Activated B cell treated with CpG ODN at 0.5 μM for 24 hours (primary cell): ENCODE measurements at places on chromosomes 5 and 9. TPM values are rescaled to one million over a fixed set of nuclear protein-coding genes. Genes with fewer than 3 reads are reported as not detected.
A peak's percentile ranks its signal among the peaks of the same experiment; 100 is the strongest.

- peak; percentile 52 for DNase-seq
- peak overlapping the region; percentile 38 for H3K4me3 ChIP-seq
These were observed 151.1 kb upstream of the APC start for GRCh38 chr5:112586596-112587062.

Gene KIF20A
- total RNA-seq, result 0.40 and 0.44 TPM in 2 replicates

DNA sequence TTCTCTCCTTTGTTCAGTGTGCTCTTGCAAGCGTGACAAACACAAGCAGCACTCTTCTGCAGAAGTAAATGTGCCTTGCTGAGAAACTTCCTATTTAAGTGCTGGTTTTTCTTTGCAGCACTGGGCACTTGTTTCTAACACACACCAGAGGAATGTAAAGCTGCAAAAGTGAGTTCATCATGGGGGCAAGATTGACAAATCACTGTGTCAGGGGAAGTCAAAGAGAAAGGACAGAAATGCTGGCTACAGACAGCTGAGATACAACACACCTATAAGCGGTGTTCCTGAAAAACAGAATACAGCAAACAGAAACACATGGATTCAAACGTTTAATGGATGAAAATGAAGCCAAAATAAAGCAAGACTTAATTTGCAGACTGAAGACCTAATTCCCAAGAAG is 19.6 kb downstream of the ROR2 start:
- no peaks in the 10 kb centered on the region for H3K4me1 ChIP-seq
- H3K27me3 ChIP-seq, result peaks cover 2% of the 10 kb centered on the region
- H3K27ac ChIP-seq, result no peak overlapping the region
- no peaks in the 10 kb centered on the region for H3K36me3 ChIP-seq
- DNase-seq, result no peak
- no peak overlapping the region for H3K4me3 ChIP-seq

- peaks cover 3% of the 10 kb centered on the region for H3K27me3 ChIP-seq
- no peak for DNase-seq
- no peak overlapping the region for H3K4me3 ChIP-seq
- H3K4me1 ChIP-seq, result peaks cover 8% of the 10 kb centered on the region
- H3K27ac ChIP-seq, result no peak overlapping the region
These were observed 111.6 kb upstream of the IQGAP2 start for GRCh38 chr5:76291305-76292077.

GRCh38 chr9:3277200-3277599 is 248.6 kb downstream of the RFX3 start:
- no peak for DNase-seq
- peaks cover 47% of the 10 kb centered on the region for H3K36me3 ChIP-seq
- no peaks in the 10 kb centered on the region for H3K27me3 ChIP-seq
- H3K4me1 ChIP-seq, result peaks cover 4% of the 10 kb centered on the region
- no peak overlapping the region for H3K27ac ChIP-seq

- DNase-seq, result no peak
- no peak overlapping the region for H3K4me3 ChIP-seq
- H3K4me1 ChIP-seq, result no peaks in the 10 kb centered on the region
- no peaks in the 10 kb centered on the region for H3K36me3 ChIP-seq
- no peak overlapping the region for H3K27ac ChIP-seq
- H3K27me3 ChIP-seq, result no peaks in the 10 kb centered on the region
These were observed 940.2 kb downstream of the EFNA5 start for GRCh38 chr5:106730506-106730905.

DNA sequence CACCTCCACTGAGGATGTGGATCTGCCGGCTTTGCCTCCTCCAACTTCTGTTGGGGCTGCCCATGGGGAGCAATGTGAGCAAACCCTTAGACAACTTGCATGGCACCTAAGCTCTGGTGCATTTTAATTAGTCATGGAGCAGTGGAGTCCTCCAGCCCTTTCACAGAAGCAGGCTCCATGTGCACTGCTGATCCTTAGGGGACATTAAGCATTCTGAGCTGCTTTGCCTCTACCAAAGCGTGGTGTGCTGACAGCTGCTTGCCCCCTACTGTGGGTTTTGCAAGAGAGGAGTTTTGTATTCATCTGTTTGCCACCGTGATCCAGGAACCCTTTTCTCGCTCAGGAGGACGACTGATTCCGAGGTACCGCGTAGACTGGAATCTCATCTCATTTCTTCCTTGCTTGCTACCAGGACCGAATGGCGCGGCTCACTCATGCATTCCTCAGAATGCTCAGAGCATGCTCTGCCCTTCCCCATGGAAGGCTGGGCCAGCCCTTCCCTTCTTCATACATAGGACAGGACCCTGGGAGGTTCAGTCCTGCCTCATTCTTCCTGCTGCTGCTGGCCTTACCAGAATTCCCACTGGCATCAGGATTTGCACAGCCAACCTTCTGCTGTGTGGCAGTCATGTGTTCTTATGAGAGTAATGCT is 432.5 kb downstream of the GADD45G start:
- no peaks in the 10 kb centered on the region for H3K4me1 ChIP-seq
- no peak overlapping the region for H3K4me3 ChIP-seq
- H3K27ac ChIP-seq, result no peak overlapping the region
- DNase-seq, result no peak

DNA sequence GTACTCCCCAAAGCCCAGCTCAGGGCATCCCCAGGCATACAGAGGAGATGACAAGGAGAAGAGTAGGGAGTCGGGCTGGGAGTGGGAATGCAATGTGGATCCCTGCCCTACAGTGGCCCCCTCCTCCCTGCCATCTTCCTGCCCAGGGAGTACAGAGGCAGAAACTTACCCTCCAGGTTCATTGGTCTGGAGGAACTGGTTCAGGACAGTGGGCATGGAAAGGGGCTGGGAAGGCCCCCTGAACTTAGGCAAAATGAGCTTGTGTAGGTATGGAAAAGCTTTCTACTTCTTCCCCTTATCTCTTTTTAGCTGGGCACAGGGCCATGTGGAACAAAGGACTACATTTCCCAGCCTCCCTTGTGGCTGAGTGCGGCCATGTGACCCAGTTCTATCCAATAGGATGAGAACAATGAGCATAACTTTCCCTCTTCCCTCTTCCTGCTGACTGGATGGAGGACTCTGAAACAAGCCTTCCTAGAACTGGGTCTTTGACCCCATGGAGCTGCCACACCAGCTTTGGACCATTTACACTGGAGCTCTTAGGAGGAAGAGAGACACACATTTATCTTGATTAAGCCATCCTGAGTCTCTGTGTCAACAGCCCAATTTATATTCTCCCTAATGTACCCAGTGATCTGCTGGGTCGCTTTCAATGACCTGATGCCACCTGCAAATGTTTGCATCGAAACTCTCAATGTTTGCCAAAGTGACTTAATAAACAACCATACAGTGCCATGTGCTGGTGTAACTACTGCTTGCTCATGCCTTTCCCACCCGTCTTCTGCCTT is 25.0 kb upstream of the HMCN2 start:
- peak overlapping the region; percentile 92 for H3K27ac ChIP-seq
- H3K27me3 ChIP-seq, result peaks cover 6% of the 10 kb centered on the region
- H3K4me3 ChIP-seq, result peak overlapping the region; percentile 80
- H3K4me1 ChIP-seq, result peaks cover 36% of the 10 kb centered on the region

Gene NNT
- total RNA-seq, result 59.0 and 63.0 TPM in 2 replicates

DNA sequence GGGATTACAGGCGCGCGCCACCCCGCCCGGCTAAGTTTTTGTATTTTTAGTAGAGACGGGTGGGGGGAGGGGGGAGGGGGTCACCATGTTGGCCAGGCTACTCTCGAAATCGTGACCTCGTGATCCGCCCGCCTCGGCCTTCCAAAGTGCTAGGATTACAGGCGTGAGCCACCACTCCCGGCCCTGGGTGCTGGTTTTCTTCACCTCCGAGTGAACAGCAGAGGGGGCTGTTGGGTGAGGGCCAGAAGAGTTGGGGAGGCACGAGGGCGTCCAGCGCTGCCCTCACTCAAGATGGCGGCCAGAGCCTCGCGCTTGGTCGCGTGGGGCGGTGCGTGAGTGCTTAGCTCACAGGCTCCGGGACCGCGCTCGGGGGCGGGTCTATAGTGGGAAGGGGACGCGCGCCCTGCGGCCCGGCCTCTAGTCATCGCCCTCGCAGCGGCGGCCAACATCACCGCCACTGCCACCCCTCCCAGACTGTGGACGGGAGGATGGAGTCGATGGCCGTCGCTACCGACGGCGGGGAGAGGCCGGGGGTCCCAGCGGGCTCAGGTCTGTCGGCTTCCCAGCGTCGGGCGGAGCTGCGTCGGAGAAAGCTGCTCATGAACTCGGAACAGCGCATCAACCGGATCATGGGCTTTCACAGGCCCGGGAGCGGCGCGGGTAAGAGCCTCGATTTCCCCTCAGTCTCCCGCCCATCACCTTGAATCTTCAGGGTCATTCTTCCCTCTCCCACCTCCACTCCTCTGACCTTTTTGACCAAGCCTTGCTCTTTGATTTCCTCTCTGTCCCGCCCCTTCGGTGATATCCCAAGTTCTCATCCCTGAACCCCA is at the start of gene CAMLG:
CAMLG (plus strand) TSS at position 416 of the 830 bp plus-strand sequence; CDS start at position 489, 73 bp downstream.
- H3K36me3 ChIP-seq, result peaks cover 13% of the 10 kb centered on the region
- peak within 1 kb of the TSS; percentile 93 for H3K27ac ChIP-seq
- peaks cover 33% of the 10 kb centered on the region for H3K4me1 ChIP-seq
- H3K4me3 ChIP-seq, result peak within 1 kb of the TSS; percentile 86
- DNase-seq, result peak; percentile 94

- H3K4me1 ChIP-seq, result no peaks in the 10 kb centered on the region
- no peak overlapping the region for H3K4me3 ChIP-seq
- DNase-seq, result no peak
- H3K27me3 ChIP-seq, result peaks cover 55% of the 10 kb centered on the region
These were observed 74.7 kb upstream of the UNC5A start for GRCh38 chr5:176735383-176736265.

GRCh38 chr9:75754080-75754479 is 136.4 kb upstream of the PCSK5 start:
- no peaks in the 10 kb centered on the region for H3K4me1 ChIP-seq
- DNase-seq, result no peak
- H3K36me3 ChIP-seq, result no peaks in the 10 kb centered on the region
- no peak overlapping the region for H3K4me3 ChIP-seq

Gene SLC34A1
- total RNA-seq, result not detected in 2 replicates

DNA sequence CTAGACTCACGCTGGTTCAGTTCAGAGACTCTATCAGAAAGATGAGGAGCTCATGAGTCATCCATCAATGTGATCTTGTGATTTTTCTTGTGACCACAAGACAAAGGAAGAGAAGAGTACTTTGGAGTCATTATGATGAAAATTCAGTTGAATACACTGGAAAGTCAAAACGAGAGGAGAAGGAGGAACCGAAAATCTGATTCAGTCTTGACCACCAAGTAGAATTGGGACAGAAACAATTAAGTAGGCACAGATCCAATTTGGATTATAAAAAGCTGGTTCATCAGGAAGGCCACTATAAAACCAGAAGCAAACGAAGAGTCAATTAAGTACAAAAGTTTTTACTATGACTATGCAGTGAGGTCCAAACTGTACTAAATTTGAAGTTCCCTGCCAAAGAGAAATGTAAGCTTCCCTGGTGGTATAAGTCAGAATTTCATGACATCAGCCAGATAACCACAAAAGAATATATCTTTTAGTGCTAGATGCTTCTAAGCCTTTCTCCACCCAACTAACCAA is 90.9 kb downstream of the THBS4 start:
- H3K27me3 ChIP-seq, result no peaks in the 10 kb centered on the region
- H3K27ac ChIP-seq, result peak overlapping the region; percentile 82
- DNase-seq, result no peak
- peaks cover 30% of the 10 kb centered on the region for H3K4me1 ChIP-seq
- H3K4me3 ChIP-seq, result peak overlapping the region; percentile 64

Gene MYOT
- not detected in 2 replicates for total RNA-seq

Gene DAB2IP
- 0.75 and 0.78 TPM in 2 replicates for total RNA-seq

Gene TYRP1
- not detected in 2 replicates for total RNA-seq

Gene RASGRF2
- 0.22 and 0.64 TPM in 2 replicates for total RNA-seq

DNA sequence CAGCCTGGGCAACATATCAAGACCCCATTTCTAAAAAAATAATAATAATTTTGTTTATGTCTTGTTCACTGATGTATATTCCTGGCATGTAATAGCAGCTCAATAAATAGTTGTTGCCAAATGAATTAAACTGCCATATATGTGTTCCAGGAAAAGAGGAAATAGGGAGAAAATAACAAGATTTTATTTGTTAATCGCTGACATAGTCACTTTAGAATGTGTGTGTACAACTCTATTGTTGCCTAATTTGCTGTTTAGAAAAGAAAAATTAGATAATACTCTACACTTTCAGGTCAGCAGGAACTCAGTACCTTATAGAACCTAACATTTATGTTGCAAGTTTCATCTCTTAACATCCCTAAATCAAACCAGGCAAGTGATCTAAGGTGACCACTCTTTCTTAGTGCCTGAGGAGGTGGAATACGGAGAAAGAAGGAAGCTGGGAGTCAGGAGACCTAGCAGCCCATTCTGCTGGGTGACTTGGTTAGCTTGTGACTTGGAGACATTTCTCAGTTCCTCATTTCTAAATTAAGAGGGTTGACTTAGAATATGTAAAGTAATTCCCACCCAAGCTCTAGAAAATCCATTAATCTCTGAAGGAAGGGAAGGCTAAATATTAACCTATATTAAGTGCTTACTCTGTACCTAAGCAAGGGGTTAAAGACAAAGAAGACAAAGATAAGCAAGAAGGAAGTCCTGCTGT is 110.3 kb upstream of the IQGAP2 start:
- no peak for DNase-seq
- peaks cover 3% of the 10 kb centered on the region for H3K27me3 ChIP-seq
- no peak overlapping the region for H3K4me3 ChIP-seq
- H3K27ac ChIP-seq, result no peak overlapping the region
- H3K36me3 ChIP-seq, result no peaks in the 10 kb centered on the region
- peaks cover 8% of the 10 kb centered on the region for H3K4me1 ChIP-seq
